ENCODE measurements at places on chromosomes 5 and 9.

DNA sequence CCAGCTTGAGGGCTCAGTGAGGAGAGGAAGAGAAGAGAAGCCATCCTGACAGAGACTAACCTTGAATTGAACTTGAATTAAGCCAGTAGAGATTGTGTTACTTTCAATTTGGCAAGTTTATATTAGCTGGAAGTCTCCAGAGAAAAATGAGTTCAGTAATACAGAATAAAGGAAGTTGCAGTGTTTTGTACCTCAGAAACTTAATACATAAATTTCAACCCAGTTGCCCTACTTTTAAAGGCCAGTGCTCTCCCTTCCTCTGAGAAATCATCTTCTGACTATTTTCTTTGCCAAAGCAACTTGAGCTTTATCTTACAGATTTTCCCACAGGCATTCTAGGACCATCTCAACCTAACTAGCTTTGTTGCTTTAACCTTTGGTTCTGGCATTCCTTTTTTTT is 231.0 kb upstream of the GAS1 start:
- no peak for DNase-seq

GRCh38 chr5:1166370-1166769 is 35.0 kb upstream of the SLC6A19 start:
- no peak for DNase-seq

DNA sequence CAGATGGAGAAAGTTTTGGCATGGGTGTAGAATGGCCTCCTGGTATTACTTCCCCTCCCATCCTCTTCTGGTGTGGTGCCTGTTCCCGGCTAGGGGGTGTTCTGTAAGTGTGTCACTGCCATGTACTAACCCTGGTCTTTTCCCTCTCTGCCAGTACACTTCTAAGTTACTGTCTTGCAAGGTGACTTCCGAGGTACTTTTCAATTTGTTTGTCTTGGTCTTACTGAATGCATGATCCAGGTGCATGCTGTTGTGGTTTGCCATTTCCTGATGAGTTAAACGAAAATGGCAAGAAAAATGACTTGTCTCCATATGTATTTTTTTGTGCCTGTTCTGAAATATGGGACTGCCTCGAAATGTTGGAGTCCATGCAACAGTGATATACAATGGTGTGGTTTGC is 46.0 kb downstream of the C9orf152 start:
- DNase-seq: no peak

GRCh38 chr9:124298646-124299235 is 41.0 kb downstream of the NEK6 start:
- no peak for DNase-seq

DNA sequence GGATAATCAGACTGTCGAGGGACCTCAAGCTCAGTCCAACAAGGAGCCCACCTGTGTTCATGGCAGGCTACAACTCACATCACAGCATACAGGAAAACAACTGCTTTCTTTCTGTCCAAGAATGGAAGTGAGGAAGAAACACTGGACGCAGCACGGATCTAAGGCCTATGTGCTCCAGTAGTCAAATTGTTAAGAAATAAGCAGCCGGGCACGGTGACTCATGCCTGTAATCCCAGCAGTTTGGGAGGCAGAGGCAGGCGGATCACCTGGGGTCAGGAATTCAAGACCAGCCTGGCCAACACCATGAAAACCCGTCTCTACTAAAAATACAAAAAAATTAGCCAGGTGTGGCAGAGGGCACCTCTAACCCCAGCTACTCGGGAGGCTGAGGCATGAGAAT is 427.8 kb downstream of the BNC2 start:
- DNase-seq: no peak

DNA sequence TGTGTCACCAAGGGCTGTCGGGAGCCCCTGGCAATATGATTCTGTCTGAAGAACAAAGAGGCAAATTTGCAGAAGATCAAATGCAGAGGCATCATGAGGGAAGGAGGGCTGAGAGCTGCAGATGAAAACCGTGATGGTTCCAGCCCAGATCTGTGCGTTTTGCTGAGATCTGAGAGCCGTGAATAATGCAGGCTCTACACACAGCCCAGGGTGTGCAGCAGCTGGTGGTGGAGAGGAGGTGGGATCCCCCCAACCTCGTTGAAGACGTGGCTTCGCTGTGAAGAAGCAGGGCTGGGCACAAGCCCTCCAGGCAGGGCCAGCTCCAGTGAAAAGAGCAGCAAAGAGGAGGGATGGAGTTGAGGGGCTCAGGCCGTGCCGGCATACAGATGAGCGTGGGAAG is 75.5 kb downstream of the TSPAN17 start:
- no peak for DNase-seq

GRCh38 chr5:145906401-145906800 is 30.0 kb upstream of the SH3RF2 start:
- no peak for DNase-seq

DNA sequence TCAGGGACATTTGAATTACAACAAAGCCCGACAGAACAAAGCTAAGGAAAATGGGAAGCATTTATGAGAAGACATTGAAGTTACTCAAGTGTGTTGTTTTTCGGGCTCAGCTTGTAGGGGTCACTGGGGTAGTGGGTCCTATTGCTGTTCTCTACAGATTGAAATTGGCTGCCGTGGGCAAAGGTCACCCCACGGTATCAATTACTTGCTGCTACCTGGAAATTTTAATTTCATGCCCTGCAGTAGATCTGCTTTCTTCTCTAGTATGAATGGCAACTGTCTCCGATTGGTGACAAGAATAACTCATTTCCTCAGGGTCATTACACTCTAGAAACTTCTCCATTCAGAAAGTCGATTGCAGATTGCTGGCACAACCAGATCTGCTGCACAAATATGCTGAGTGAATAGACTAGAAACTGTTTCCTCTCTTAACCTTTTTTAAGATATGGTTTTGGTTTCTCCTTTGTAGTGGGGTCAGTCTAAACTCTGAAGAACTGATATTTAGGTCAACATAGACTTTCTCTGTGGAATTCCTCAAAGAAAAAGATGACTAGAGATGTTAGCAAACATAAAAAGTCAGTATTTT is 454.1 kb downstream of the ARHGEF28 start:
- DNase-seq: no peak

DNA sequence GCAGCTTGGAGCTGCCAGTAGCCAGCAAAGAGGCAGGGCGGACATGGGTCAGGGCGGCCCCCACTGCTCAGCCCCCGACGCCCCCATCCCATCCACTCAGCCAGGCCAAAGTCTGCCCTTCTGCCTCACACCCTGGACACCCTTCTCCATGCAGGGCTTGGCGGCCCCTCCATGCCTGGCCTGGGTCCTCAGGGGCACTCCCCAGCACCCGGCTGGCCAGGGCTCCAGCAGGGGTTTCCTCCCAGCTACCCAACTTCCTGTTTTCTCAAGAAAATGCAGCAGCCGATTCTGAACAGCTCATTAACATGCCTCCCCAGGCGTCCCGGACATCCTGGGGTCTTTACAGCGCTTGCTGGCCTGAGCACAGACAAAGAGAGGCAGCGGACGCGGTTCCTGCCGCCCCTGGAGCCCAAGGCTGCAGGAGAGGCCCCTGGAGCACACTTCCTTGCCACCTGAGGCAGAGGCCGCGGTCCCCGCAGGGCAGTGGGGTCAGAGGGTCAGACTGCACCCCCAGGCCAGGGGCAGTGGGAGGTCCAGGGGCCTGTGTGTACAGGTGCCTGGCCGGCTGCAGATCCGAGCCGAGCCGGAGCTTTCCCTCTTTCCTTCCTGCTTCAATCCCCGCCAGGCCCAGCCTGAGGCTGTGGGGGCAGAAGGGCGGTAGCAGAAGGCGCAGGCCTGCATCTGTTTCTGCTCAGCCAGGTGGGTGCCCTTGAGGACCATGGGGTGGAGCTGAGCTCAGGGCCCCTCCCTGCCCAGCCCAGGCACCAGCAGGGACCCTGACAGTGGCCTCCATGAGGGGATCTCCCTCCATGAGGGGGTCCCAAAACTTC is 18.7 kb upstream of the NRARP start:
- no peak for DNase-seq

GRCh38 chr5:132561601-132562000 is 4.8 kb downstream of the RAD50 start:
- DNase-seq: no peak

- no peak for DNase-seq
Measured at GRCh38 chr5:74772359-74772758, 5.3 kb downstream of the NSA2 start.

GRCh38 chr9:126055381-126055985 is 271.1 kb upstream of the MVB12B start:
- no peak for DNase-seq

DNA sequence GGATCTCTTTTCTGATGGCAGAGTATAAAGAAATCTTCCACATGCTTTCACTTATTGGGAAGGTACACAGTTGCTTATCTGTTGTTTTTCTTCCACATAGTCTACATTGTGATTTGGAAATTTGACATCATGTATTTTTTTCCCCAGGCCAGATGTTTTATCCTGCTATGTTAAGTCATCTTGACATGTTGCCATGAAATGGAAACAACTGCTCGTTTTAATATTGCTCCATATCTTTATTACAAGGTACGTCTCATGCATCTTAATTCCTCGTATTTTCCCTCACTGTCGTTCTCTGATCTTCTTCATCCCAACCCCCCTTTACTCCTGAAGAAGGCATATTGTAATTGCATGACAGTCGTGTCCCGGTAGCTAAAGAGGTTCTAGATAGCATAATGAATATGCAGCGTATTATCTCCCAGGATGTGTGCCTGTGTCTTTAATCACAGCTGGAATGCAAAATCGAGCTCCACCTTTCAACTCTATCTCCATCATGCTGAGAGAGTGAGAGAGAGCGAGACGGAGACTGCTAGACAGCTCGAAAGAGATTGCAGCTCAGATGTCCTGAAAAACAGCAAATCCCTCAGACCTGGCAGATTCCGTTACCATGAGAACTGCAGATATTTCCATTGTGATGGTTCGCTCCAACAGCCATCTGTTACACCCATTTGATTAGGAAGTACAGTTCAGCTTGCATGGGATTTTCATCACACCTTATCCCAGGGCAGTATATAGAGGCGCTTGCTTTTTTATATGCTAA is 281.7 kb downstream of the TMEM38B start:
- DNase-seq: no peak

- no peak for DNase-seq
Measured at GRCh38 chr5:115388240-115388639, 91.8 kb upstream of the CCDC112 start.

GRCh38 chr9:121839726-121840500 is 188.5 kb downstream of the DAB2IP start:
- no peak for DNase-seq

DNA sequence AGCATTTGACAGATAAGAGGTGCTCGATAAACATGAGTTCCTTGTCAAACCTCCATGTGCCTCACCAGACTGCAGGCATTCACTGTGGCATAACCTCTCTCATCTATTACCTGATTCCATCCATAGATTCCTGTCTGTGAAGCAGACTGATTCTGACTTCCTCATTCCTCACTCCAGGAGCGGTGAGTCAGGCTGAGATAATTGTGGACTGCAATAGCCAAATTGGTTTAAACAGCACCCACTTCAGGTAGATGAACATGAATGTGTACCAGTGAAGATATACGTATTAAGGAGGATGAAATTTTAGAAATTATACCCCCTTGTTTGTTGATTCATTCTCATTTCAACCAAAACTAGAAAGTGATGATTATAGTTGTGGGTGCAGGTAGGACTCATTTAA is 391.2 kb downstream of the HINT1 start:
- DNase-seq: no peak

GRCh38 chr5:142411656-142412425 is 87.0 kb upstream of the SPRY4 start:
- DNase-seq: no peak

GRCh38 chr5:124289130-124289529 is 457.3 kb downstream of the ZNF608 start:
- DNase-seq: no peak

- no peak for DNase-seq
Measured at GRCh38 chr5:36027711-36028110, 36.5 kb upstream of the UGT3A1 start.

DNA sequence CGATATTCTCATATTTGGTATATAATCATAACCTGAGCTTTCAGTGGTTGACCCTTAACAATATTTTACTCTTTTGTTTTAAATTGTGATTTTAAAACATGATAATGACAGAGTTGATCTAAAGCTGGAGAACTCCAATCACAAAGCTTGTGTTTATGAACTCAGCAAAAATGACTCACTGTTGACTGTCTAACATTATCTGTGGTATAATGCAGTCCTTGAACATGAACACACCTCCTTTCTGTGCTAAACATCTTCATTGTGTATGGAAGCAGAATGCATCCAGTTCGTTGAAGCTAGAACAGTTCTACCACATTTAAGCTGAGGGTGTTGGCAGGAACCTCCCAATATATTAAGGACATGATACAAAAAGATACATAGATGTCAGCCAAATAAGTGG is 1030.2 kb upstream of the SEMA6A start:
- DNase-seq: no peak

- no peak for DNase-seq
Measured at GRCh38 chr5:103228061-103228460, 30.5 kb upstream of the MACIR start.

DNA sequence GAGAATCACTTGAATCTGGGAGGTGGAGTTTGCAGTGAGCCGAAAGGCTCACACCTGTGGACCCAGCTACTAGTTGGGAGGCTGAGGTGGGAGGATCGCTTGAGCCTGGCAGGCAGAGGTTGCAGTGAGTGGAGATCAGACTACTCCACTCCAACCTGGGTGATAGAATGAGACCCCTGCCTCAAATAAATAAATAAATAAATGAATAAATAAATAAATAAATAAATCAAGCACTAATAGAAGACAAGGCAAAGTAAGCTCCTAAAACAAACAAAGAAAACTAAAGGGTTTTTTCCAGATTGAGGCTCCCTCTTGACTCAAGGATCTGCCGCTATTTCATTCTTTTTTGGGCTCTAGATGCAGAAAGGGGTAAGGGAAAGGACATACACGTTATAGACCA is 34.7 kb upstream of the CLINT1 start:
- no peak for DNase-seq

DNA sequence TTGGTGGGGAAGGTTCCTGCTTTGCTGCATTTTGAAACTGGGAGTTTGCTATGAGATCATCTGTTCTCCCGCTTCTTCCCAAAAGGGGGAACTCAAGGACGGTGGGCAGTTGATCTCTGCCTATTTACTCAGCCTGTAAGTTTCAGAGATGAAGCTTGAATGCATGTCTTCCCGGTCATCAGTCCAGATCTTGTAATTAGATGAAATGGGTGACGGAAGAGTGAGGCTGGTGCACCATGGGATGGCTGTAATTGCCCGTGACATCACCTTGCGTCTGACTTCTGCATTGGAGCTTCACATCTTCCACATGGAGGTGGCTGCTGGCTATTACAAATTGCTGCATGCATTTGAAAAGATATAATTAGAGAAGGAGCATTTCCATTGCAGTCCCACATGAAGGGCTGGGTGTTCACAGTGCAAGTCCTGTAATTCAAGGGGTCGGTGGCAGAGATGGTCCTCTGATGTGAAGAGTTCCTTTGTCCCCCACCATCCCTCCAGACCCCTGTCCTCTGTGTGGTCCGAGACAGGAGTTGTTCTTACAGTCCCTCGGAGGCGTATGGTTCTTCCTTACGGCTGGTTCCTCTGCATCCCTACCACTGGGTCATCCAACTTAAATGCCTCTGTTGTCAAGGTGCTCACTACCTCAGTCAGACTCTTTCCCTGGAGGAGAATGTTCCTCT is 72.9 kb downstream of the ZNF618 start:
- DNase-seq: no peak

- DNase-seq: no peak
Measured at GRCh38 chr5:133581918-133582317, 30.4 kb downstream of the FSTL4 start.

- no peak for DNase-seq
Measured at GRCh38 chr5:119840175-119840574, 210.8 kb downstream of the FAM170A start.

- DNase-seq: no peak
Measured at GRCh38 chr5:10576121-10576789, 12.4 kb downstream of the ANKRD33B start.
